ENCODE measurements at places on chromosomes 4 and X.

DNA sequence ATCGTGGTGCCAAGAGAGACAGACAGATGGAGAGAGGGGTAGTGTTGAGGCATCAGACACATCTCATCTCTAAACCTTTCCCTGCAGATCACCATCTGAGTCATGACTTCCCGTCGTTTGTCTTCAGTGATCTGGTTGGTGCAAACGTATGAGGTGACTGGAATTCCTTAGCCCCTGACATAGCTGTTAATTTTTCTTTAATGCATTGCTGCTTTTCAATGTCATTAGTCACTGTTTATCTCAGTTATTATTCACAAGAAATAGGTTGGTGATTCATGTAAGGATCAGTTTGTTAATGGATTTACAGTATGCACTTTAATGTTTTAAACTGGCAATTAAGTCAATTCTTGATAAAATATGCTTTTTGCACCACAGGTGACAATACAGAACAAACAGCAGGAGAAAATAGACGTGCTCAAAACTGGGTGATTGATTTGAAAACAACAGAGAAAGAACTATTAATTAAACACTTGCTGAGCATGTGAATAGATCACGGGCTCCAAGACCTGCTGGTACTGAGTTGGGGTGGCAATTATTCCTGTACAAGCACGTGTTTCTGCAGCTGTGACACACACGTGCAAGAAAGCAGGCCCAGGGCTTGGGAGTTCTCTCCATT lies 1.3 kb upstream of the TMEM154 start:
- no peak for DNase-seq

- DNase-seq, result no peak
Measured at GRCh38 chr4:16439768-16440167, 213.5 kb upstream of the TAPT1 start.

- no peak for DNase-seq
Measured at GRCh38 chrX:153981771-153982533, 9.4 kb downstream of the TMEM187 start.

DNA sequence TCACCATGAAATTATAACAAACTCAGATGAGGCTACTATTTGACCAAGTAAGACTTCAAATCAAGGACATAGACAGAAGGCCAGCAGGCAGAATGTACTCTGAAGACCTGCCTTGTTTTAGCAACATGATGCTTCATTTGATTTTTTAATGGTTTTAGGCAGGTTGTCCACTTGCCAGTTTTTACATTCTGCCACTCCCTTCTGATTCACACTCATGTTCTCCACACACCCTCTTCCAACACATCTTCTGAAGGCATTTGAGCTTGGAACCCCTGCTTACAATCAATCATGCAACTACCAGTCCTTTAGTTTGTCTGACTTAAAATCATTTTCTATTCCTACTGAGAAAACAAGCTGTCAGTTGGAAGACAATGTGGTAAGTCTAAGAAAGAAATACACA lies 114.9 kb upstream of the SMIM31 start:
- no peak for DNase-seq

DNA sequence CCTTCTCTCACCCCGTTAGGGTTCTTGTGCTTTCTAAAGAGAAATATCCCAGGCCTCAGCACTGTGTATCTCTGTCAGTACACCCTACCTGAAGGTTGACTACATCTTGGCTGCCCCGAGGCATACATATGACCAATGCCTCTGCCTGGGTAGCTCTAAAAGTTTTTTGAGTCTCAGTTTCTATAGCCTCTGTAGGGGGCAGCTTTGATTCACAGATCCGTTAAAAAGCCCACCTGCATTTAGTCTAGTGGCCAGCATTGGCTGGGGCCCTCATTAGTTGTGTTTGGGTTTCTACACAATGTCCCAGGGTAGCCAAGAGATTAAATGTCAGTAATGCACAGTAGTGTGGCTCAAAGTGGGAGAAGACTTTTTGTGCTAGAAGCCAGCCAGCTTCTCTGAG lies 151.1 kb downstream of the CFAP299 start:
- no peak for DNase-seq

DNA sequence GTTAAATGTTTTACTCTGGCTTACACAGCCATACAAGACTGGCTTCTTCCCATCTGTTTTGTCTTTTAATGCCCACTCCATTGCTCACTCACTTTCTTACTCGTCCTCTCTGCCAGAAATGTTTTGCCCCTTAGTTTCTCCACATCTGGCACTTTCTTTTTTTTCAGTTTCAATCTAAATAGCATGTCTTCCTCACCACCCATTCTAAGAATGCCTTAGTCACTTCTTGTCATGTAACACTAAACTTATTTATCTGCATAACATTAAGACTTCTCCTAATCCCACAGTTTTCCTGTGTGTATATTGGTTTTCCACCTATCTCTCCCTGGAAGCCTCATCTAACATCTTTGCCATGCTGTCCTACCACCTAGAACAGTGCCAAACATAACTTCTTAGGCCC lies 119.3 kb downstream of the ADAMTS3 start:
- no peak for DNase-seq

- no peak for DNase-seq
Measured at GRCh38 chr4:2428496-2429213, 9.9 kb downstream of the CFAP99 start.

DNA sequence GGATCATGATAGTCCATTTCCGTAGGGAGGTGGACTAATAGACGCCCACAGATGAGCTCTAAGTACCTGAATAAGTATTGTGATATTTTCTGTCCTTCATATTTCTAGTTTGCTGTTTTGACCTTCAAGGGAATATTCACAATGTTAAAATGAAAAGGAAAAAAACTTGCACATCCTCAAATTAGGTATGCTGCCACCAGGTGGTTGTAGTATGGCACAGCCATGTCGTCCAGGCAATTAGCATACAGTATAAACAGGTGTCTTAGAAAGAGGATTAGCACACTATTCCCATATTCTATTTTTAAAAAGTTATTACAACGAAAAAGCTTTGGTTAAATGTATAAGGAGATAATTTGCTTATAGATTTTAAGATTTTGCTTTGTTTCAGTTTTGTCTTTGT lies 802.0 kb downstream of the RPA4 start:
- DNase-seq, result no peak

GRCh38 chr4:87803421-87803820 lies 4.1 kb downstream of the IBSP start:
- no peak for DNase-seq

DNA sequence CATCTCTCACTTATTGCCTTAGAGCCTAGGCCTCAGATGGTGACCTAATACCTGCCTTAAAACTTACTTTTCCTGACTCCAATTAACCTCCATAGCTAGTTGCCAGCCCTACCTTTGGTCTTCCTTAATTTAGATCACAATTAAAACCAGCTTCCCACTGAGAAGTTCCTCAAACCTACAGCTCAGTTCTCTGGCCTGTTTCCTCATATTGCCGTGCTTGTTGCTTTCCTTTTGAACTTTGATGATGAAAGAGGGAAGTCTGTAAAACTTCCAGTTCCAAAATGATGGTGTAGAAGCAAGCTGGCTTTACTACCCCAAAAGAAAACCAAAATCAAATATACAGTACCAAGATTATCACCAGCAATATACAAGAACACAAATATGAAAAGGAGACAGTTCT lies 28.9 kb upstream of the CAMK2D start:
- no peak for DNase-seq

DNA sequence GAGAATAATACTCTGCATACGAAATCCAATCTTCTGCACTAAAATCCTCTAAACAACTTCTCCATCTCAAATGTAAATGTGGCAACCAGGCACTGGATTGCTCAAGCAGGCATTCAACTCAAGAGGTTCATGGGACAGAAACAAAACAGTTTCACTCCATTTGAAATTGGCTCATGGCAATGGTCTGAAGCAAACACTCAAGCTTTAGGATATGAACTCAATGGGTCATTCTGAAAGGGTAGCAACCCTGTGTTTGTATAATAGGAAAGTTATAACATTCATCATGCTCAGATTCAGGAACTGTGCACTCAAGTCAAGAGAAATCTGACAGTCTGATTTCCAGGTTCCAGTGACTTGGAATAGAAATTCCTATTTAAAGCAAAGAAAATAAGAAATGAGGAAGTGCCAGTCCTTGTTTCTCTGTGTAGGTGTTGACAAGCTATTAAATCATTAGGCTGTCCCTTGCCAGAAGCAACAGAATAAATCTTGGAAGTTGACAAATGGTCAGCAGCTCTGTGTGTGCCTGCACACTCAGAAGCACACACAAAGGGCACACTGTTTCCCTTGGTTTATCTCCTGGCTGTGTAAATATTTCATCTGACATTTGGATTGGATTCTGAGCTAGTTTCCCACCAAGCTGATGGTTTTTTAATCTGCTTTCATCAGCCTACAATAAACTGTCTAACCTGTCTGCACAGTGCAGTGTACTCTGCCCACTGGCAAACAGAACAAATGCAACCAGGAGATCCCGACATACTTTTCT lies 75.9 kb upstream of the CITED1 start:
- DNase-seq, result no peak
